Activated naive CD8-positive, alpha-beta T cell treated with anti-CD3 and anti-CD28 coated beads, Interleukin-2, amount 10 ng/mL, durations not matched to agents 7 days and 5 days (primary cell): ENCODE measurements at places on chromosomes 1 and 21. TPM values are rescaled to one million over a fixed set of nuclear protein-coding genes. Genes with fewer than 3 reads are reported as not detected.

- DNase-seq, result no peak
These were observed 186.1 kb downstream of the CLEC20A start for GRCh38 chr1:178310685-178311105.

KRTAP10-1 gene
- not detected for total RNA-seq

- no peak for DNase-seq
These were observed 104.7 kb downstream of the DAB1 start for GRCh38 chr1:57319165-57319564.

DNA sequence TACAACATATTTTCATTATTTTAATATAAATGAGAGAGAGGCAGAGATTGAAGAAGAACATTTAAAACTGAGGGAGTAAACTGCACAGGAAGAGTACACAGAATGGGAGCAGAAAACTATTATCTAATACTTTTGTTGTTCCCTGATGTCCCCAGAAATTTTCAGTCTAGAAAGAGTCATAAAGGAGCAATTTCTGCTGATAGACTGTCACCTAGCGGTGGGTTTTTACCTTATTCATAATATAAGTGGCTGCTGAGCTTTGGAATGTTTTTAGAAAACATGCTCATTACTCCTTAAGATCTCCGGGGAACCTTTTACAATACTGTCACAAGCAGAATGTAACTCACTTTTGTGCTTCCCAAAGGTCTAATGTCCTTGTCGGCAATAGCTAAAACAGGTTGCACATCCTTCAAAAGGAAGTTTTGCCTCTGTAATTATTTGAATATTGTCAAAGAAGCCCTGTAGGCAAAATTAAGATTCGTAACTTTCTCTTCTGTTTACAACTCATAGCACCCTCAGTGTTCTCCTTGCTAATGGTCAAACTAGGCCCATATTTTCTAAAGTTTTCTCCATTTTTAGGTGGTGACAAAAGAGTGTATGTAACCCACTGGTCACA, 4.9 kb upstream of the NPL start:
- DNase-seq, result no peak
